Mammary microvascular endothelial cell (primary cell): ENCODE measurements at places on chromosomes 5 and 9. TPM values are rescaled to one million over a fixed set of nuclear protein-coding genes. Genes with fewer than 3 reads are reported as not detected.

GTF2H2C gene
- 20.6 TPM in 2 replicates for total RNA-seq

SELENOP gene
- 17.3 and 28.6 TPM in 2 replicates for total RNA-seq

PDE6A gene
- total RNA-seq = 0.05 TPM in 1 of 2 replicates, not detected in the other

FOXI1 gene
- total RNA-seq = not detected in 2 replicates

SPARC gene
- total RNA-seq = 1,105 and 1,145 TPM in 2 replicates

LECT2 gene
- total RNA-seq = not detected in 2 replicates

CCDC112 gene
- 5.8 and 6.9 TPM in 2 replicates for total RNA-seq

C5orf52 gene
- total RNA-seq = not detected in 2 replicates

NR4A3 gene
- 0.20 and 0.25 TPM in 2 replicates for total RNA-seq

CTNND2 gene
- total RNA-seq = not detected in 2 replicates

EIF4E1B gene
- not detected in 2 replicates for total RNA-seq

HAND1 gene
- total RNA-seq = not detected in 2 replicates

DAB2 gene
- total RNA-seq = 90.0 and 102 TPM in 2 replicates

C9orf43 gene
- 0.13 and 0.39 TPM in 2 replicates for total RNA-seq

SLC45A2 gene
- not detected in 2 replicates for total RNA-seq

NUTM2F gene
- not detected in 2 replicates for total RNA-seq

ZNF608 gene
- total RNA-seq = 4.8 and 11.0 TPM in 2 replicates

FRMD3 gene
- 12.1 and 18.2 TPM in 2 replicates for total RNA-seq

TUSC1 gene
- total RNA-seq = 11.8 and 13.1 TPM in 2 replicates

SHC3 gene
- under 0.01 TPM in 2 replicates for total RNA-seq

HTR4 gene
- total RNA-seq = not detected in 2 replicates

TMOD1 gene
- total RNA-seq = 0.60 and 1.1 TPM in 2 replicates

PDCD1LG2 gene
- 26.4 and 27.8 TPM in 2 replicates for total RNA-seq
